ENCODE measurements at places on chromosomes 11 and 22. TPM values are rescaled to one million over a fixed set of nuclear protein-coding genes. Genes with fewer than 3 reads are reported as not detected.

- no peak overlapping the region for H3K4me3 ChIP-seq
- H3K27ac ChIP-seq: no peak overlapping the region
- no peaks in the 10 kb centered on the region for H3K27me3 ChIP-seq
- DNase-seq: peak; percentile 90
- H3K4me1 ChIP-seq: no peaks in the 10 kb centered on the region
Observed at GRCh38 chr11:123509737-123510578, 79.9 kb downstream of the GRAMD1B start.

DNA sequence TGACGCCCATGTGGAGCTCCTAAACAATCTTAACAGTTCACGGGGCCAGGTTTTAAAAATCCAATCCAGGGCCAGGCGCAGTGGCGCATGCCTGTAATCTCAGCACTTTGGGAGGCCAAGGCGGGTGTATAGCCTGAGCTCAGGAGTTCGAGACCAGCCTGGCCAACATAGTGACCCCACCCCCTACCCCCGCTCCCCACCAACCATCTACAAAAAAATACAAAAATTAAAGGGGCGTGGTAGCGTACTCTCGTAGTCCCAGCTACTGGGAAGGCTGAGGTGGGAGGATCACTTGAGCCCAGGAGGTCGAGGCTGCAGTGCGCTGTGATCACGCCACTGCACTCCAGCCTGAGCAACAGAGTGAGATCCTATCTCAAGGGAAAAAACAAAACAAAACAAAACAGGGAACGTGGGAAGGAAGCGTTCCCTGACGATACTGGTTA lies 689 bp upstream of the SART1 start:
- no peak for DNase-seq
- H3K4me1 ChIP-seq: peaks cover 7% of the 10 kb centered on the region
- H3K27ac ChIP-seq: peak overlapping the region; percentile 79
- H3K4me3 ChIP-seq: peak overlapping the region; percentile 59
- peaks cover 15% of the 10 kb centered on the region for H3K36me3 ChIP-seq

- peak overlapping the region; percentile 88 for H3K27ac ChIP-seq
- DNase-seq: peak; percentile 27
- peak overlapping the region; percentile 93 for H3K4me3 ChIP-seq
- H3K27me3 ChIP-seq: no peaks in the 10 kb centered on the region
- H3K36me3 ChIP-seq: peaks cover 9% of the 10 kb centered on the region
Observed at GRCh38 chr11:62124186-62125113, 639 bp downstream of the INCENP start.

GRCh38 chr11:46444305-46444704 lies 52.7 kb upstream of the CHRM4 start:
- no peaks in the 10 kb centered on the region for H3K4me1 ChIP-seq
- no peaks in the 10 kb centered on the region for H3K36me3 ChIP-seq
- no peak overlapping the region for H3K4me3 ChIP-seq
- peak; percentile 23 for DNase-seq
- H3K27me3 ChIP-seq: no peaks in the 10 kb centered on the region

- H3K4me3 ChIP-seq: no peak overlapping the region
- H3K27ac ChIP-seq: no peak overlapping the region
- H3K27me3 ChIP-seq: no peaks in the 10 kb centered on the region
Observed at GRCh38 chr11:61630089-61630488, 49.2 kb upstream of the SYT7 start.

DNA sequence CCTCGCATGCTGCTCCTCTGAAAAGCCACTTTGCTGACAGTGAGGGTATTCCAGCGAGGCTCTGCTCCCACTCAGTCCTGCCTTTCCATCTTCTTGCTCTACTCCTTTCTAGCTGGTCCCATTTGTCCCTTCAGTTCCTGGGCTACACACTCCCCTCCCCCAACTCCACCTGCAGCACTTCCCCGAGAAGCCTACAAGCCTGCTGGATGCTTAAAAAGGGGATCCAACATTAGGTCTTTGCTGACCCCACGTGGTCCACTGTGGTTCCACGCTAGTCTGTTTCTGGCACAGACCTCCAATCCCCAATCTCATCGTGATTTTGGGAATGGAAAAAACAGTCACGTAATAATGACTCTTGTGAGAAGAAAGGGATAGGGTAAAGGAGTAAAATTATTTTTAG lies 121.6 kb upstream of the SNX19 start:
- no peak for DNase-seq
- H3K27me3 ChIP-seq: no peaks in the 10 kb centered on the region
- peaks cover 9% of the 10 kb centered on the region for H3K4me1 ChIP-seq
- H3K36me3 ChIP-seq: no peaks in the 10 kb centered on the region
- H3K27ac ChIP-seq: no peak overlapping the region

DNA sequence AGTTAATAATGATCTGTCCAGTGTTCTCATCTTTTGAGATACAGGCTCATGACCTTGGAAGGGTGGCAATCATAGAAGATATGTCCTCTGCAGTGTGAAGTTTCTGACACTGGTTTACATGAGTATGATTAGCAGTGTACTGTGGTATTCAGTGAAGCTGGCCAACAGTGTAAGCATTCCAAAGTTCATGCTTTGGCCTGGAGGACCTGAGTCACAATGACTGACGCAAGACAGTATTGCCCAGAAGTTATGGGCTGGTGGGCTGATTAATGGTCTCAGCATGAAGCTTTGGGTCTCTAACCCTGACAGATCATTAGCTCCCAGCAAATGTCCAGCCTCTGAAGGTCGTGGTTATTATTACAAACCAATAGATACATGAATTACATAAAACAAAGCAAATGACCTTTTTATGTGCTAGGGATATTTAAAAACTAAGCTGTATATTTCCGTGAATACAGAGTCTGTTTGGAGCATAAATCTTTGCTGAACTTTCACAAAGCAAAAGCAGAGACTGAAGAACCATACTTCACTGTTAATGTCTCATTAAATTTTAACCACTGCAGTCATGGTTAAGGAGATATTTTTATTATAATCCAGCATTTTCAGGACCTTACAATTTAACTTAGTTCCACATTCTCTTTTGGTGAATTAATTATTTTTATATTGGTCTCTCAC lies 28.3 kb upstream of the USP47 start:
- DNase-seq: peak; percentile 98
- no peaks in the 10 kb centered on the region for H3K27me3 ChIP-seq
- no peaks in the 10 kb centered on the region for H3K36me3 ChIP-seq
- H3K4me3 ChIP-seq: no peak overlapping the region

GRCh38 chr11:102287964-102288724 lies 29.1 kb upstream of the BIRC3 start:
- peak; percentile 70 for DNase-seq
- no peak overlapping the region for H3K27ac ChIP-seq
- no peaks in the 10 kb centered on the region for H3K36me3 ChIP-seq
- no peaks in the 10 kb centered on the region for H3K4me1 ChIP-seq
- peak overlapping the region; percentile 18 for H3K4me3 ChIP-seq

YAP1 gene
- 169 TPM for total RNA-seq

OR5B17 gene
- total RNA-seq: not detected

GLYATL2 gene
- total RNA-seq: 1.3 TPM

WDR74 gene
- 85.3 TPM for total RNA-seq

C1QTNF4 gene
- under 0.01 TPM for total RNA-seq

All from fibroblast of lung (primary cell).